Left renal pelvis (tissue), 4 donors: ENCODE measurements at places on chromosomes 6 and 20. TPM values are rescaled to one million over a fixed set of nuclear protein-coding genes. Genes with fewer than 3 reads are reported as not detected.

DNA sequence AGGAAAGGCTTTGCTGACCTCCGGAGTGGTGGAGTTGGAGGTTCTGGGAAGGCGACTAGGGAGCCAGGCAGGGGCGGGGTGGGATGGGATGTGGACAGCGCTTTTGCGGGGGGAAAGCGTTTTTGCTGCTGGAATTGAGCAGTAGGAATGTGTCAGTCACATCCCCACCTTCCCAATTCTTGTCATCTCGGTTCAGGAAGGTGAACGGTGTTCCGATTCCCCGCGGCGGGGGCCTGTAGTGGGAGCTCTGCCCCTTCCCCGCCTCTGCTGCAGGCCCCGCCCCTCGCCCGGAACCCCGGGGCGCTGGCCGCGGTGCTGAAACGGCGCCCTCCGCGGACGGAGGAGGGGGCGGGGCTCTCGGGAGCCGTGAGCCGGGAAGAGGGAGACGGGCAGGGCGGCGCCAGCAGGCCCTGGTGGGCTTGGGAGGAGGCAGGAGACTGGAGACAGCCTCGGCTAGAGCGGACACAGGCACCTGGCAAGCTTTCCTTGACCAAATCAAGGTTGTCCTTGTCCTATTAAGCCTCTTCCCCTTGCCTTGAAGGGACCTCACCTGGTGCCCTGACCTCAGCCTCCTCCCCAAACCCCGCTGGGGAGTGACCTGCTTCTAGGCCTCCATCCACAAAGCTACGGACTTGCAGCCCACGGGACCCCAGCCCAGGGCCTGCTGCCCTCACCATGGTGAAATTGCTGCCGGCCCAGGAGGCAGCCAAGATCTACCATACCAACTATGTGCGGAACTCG lies at the start of gene LHFPL5:
LHFPL5 (plus strand) TSS at position 357 of the 741 bp plus-strand sequence; CDS start at position 676, 319 bp downstream.
- peak; percentile 51 for DNase-seq

GRCh38 chr6:136012943-136013342 lies 161.4 kb downstream of the PDE7B start:
- no peak for DNase-seq

Gene TRIM15
- polyA plus RNA-seq = 0.14 TPM

GRCh38 chr20:57787990-57788781 lies 78.4 kb upstream of the PMEPA1 start:
- no peak for DNase-seq

Gene PPT2
- polyA plus RNA-seq = 36.0 TPM
